ENCODE measurements at places on chromosomes 2 and 18.

GRCh38 chr2:100976645-100977391 lies 25.3 kb upstream of the RPL31 start:
- DNase-seq, result no peak

GRCh38 chr2:124798551-124798950 lies 773.5 kb downstream of the CNTNAP5 start:
- DNase-seq, result no peak

DNA sequence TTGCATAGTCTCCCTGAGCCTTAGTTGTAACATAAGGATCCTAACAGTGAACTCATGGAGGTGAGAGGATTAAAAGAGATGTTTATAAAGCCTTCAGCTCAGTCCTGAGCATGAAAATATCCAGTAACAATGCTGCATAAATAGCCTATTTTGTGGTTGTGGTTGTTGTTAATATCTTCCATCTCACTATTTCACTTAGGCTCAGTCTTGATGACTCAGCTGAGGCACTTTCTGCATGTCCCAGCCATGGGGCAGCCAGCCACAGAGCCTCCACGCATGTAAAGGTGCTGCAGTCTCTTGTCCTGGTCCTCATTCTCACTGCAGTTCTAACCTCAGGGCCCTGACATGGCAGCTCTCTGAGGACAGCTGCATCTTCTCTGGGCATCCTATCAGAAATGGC lies 218.8 kb upstream of the PKDCC start:
- DNase-seq, result no peak

- DNase-seq, result no peak
These were observed 40.2 kb downstream of the CCDC74A start for GRCh38 chr2:131567891-131568290.

DNA sequence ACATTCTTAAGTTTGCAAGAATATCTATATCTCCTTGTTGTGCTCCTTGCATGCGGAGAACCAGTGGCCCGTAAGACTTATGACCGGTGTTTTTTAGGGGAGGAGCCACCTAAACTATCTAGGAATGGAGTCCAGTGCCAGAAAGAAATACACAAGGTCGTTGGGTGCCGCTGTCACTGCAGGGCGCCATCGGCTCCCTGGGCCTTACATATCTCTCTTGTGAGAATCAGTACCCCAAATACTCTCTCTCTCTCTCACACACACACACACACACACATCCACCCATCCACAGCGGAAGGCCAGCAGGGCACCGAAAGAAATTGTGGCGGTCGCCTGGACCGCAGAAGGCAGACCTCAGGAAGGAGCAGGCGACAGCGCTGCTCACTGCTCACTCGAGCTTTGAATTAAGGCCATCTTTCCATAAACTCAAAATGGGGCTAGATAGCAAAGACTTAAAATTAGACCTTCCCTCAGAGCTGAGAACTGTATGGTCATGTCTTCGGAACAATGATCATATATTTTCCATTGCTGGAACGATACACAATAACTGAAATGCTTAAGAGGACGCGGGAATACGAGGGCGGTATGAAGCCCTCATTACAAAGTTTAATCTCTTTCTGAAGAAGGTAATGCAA lies 10.4 kb downstream of the NR4A2 start:
- DNase-seq, result no peak

GRCh38 chr2:85245891-85246290 lies 81.9 kb downstream of the TGOLN2 start:
- no peak for DNase-seq

DNA sequence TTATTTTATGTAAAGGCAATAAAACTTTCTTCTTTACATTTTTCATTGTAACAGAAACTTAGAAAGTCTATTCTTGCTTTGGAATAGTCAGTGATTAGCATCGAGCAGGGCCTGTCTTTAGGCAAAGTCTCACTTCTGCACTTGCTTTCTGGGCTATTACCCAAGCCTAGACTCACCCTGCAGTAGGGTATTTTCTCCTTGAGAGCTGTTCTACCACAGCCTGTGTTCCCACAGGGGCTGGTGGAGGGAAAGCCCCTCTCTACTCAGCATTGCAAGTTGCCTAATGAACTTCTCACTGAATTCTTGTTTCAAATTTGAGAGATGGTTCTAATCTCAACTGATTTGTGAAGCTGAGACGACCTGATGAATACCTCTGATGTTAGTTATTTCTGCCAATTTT lies 111.7 kb upstream of the KLHL14 start:
- DNase-seq, result no peak

GRCh38 chr2:226115102-226115831 lies 684.4 kb downstream of the IRS1 start:
- DNase-seq, result peak; percentile 92

DNA sequence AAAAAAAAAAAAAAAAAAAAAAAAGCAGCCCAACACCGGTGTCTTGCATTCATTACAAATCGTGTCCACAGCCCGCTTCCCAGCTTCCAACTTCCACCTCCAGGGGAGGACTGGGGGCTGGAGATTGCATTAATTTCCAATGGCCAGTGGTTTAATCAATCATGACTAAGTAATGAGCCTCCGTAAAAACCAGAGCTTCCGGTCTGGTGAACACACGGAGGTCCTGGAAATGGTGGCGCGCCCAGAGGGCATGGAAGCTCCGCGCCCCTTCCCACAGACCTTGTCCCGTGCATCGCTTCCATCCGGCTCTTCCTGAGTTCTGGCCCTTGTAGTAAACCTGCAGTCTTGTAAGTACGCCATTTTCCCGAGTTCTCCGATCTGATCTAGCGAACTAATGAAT lies 43.6 kb downstream of the EEF1B2 start:
- DNase-seq, result no peak

DNA sequence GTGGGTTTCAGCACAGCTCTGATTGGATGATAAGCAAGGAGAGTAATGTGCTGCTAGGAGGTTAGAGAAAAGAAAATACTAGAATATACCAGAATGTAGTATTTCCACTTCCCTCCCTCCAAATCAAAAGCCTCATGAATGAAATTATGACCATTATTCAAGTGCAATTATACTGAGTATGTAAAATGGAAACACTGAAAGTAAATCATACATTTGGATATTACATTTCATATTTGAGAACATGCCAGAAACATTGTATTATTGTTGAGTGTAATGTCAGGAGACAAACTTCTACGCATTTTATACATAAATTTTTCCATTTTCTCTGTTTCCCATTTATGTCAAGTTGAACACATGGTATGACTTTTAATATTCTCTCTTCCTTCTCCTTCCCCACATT lies 942 bp upstream of the CETN1 start:
- DNase-seq, result no peak

DNA sequence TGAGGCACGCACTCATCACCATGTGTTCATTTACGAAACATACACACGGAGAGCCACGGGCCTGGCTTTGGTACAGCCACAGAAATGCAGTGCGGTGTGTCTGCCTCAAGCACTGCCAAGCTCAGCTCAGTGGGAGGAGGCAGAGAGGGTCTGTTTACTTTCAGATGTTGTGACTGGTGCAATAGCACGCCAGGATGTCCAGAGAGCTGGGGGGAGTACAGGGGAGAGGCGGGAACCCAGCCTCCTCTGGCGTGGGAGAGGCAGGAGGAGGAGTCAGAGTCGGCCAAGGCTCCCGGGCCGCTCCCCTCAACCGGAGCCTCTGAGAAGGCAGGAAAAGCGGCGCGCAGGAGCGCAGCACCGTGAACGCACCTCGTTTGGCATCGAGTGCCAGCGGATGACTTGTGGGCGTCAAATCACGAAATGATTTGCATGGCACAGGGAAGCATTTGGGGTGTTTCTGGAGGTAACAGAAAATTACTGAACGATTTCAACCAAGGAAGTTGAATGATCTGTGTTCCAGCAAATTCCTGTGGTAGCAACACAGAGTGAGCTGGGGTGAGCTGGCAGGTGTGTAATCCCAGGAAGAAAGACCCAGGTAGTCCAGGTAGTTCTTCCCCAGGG lies 143.0 kb downstream of the ZNF516 start:
- DNase-seq, result peak; percentile 87

DNA sequence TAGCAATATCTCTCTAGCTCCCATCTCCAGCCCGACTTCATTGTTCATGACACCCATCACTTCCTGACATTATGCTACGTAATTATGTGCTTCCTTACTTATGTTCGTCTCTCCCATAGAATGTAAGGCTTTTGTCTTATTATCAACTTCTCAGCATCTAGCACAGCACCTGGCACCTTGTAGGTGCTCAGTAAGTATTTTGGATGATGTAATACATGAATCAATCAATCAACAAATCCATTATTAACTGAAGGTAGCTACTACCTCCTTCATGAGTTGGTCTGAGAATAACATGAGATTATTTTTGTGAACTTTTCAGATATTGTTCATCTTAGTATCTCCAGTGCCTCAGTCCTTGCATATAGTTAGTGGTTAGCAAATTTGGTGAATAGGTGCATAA lies 109.3 kb downstream of the EN1 start:
- no peak for DNase-seq

DNA sequence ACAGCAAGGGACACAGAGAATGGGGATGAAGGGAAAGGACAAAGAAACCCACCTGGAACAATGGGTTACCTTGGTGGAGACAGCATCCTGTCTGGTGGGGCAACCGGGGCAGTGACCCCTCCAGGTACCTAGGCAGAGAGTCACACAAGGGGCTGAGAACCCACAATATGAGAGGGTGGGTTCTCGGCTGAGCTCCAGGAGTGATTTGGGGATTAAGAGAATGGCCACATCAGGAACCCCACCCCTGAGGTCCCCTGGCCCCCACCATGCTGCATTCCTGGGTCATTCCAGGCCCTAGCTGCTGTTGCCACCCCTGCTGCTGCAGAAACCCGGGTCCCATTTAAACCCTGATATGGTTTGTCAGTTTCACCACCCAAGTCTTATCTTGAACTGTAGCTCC lies 172.3 kb downstream of the RTP5 start:
- DNase-seq, result no peak

GRCh38 chr2:134246154-134246874 lies 7.6 kb upstream of the MGAT5 start:
- DNase-seq, result no peak

- no peak for DNase-seq
These were observed 41.9 kb downstream of the ITGB6 start for GRCh38 chr2:160157861-160158829.

DNA sequence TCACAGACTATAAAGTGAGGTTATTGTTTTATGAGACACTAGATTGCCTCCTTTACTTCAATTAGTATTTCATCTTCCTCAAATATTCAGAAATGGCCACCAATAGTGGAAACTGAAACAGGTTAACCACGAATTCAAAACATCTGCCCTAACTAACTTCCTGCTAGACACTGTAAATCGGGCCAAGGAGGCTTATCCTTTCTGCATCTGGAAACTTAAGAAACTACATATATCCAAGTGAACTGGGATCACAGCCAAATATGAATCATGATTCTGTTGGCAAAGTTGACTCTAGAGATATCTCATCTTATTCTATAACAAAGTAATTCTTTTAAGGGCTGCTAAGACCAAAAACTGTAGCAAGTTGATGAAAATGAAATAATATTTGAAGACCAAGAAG lies 136.6 kb upstream of the ZC3H15 start:
- peak; percentile 34 for DNase-seq

- no peak for DNase-seq
These were observed 9.7 kb upstream of the SERTAD2 start for GRCh38 chr2:64663402-64663801.

DNA sequence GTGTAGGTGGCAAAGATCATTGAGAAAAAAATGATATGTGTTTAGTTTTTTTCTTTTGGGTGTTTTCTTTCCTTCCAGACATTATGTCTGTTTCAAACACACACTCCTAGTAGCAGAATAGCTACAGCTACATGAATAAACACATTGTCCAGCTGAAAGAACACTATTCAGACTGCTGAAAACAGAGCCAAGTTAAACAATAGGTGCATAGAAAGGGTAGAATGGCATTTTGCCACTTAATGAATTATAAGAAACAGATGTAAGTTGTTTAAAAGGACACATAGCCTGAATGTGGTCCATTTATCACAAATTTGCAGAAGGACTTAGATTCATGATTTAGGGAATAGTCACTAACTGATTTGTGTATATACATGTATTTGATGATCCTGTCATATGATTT lies 20.1 kb downstream of the CTLA4 start:
- DNase-seq, result no peak

DNA sequence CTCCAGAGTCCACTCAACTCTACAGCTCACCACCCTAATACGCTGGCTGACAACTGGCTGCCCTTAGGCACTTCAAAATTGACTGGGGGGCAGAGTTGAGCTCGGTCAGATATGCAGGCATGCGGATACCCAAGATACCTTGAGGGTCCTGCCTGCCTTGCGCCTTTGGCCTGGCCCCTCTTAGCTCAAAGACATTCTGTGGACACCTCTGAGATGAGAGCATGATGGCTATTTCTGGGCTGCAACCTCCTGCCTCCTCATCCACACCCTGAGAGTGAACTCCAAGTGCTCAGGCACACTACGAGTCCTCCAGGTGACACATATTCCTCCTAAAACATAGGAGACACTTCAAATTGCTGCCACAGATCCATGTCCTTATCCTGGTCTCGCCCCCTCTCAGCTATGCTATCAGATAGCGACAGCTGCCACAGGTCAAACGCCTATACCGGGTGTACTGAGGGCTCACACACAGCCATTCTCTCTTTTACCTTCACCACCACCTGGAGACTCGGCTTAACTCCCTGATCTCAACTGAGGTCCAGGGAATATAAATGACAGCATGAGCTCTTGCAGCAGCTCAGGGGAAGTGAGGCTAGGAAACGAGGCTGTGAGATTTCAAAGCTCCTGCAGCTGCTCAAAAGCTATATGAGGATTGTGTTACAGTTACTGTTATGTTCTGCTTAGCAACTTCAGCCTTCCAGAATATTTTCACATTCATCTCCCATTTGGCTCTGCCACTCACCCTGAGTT lies 60.5 kb upstream of the TEX51 start:
- DNase-seq, result no peak

DNA sequence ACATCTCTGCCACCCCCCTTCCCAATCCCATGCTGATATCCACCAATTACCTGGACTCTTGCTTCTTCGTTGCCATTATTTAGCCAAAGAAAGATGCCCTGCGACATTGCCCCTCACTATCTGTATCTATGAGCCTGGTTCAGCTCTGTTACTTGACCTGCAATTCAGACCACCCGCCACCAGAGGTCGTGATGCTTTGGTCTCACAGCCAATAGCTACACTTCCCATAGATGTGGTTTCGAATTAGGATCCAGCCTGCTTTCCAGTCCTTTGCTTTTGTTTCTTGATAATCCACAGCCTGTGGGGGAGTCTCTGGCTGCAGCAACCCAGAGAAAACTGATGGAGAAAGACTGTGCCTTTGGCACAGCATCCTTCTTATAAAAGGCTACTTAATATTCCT lies 239.4 kb downstream of the KLHL29 start:
- no peak for DNase-seq

GRCh38 chr2:111905990-111906735 lies 7.8 kb downstream of the MERTK start:
- DNase-seq, result no peak

Measured in AG04450 (cell line).